MM.1S (cell line): ENCODE measurements at places on chromosomes 11 and 22.

GRCh38 chr11:121422675-121423074 is 29.4 kb upstream of the SORL1 start:
- DNase-seq, result peak; percentile 6

GRCh38 chr11:112931703-112932102 is 29.5 kb upstream of the NCAM1 start:
- DNase-seq, result no peak

DNA sequence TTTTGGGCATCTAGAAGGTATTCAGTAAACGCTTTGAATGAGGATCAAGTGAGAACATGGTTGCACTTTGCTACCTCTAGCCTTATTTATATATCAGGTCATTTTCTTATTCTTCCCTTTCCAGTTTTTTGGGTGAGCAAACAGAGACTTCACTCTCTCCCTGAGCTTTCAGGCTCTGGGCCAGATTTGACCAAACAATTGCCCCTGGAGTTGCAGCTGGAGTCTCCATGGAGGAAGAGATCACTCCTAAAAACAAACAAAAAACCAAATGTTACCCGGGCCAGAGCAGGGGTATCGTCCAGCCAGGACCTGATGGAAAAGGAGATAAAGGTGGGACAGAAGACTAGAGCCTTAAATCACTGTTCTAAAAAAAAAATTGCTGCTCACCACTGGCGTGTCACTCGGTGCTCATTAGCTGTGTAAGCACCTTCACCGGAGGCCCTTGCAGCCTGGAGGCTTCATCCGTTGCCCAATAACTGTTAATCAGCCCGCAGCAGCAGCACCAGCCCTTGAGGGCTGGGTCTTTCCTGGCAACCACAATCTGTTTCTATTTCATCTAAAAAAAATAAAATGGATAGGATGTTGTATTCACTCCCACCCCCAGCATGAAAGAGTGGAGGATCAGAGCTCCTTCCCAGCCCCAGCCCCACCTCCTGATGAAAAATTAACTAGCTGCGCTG is 125.0 kb downstream of the PKNOX2 start:
- no peak for DNase-seq

GRCh38 chr11:44601471-44602370 is 36.3 kb downstream of the CD82 start:
- no peak for DNase-seq

GRCh38 chr11:84965484-84965883 is 661.7 kb downstream of the DLG2 start:
- DNase-seq, result no peak

DNA sequence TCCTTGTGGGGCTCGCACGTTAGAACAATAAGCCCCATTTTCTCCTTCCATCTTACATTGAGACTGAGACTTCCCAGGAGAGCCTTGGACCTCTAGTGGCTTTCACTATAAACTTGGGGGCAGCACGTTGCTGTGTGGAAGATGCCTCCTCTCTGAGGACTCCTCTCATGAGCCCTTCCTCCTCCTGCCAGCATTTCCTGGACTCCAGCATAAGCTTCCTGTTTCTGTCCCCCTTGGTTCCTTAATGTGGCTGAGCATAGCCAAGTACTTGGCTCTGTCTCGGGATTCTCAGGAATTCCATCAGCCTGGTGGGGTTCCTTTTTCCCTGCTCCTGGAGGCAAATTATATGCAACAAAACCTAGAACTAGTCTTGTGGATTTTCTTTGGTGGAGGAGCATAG is 38.8 kb upstream of the UBASH3B start:
- DNase-seq, result no peak

- no peak for DNase-seq
These were observed 100.7 kb downstream of the DBX1 start for GRCh38 chr11:20059587-20060021.

GRCh38 chr11:64267207-64267945 is 16.0 kb downstream of the PLCB3 start:
- DNase-seq, result no peak

DNA sequence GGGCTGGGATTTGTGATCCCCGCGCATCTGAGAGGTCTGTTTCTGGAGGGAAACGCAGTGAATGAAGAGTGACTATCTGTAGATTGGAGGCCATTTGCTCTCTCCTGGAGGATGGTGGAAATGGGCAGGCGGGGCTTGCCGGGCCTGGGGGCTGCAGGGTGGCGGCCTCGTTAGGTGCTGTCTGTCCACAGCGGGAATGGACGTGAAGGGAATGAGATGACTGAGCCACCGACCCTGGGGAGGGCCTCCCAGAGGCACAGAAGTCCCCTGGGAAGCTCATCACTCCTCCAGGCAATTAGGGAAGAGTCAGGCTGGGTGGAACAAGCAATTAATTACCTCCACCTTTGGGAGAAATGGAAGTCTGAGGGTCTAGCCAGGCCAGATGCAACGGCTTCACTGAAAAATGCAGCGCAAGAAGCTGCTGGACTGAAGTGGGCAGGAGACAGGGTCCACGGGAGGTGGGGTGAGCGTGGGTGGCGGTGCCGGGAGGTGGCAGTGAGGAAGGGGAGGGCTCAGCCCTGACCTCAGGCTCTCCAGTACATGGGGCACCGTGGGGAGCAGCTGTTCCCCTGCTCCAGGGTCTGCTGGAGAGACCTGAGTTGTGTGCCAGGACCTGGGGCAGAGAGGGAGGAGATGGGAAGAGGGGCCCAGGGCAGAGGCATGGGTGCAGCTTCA is 524.5 kb downstream of the BRD1 start:
- no peak for DNase-seq

DNA sequence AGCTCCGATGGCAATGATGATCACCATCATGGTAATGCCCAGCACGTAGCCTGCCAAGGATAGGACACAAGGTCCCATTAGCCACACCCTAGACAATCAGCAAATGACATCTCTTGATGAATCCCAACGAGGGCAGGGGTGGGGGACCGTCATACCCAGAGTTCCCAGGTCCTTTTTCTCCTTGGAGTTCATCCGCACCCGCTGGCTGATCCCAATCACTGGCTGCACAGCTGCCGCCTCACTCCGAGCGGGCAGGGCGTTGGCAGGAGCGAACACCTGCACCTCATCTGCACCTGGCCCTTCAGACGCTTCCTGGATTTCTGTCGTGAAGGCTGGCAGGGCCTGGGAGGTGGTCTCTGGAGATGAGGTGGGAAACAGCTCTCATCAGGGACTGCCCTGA is 2.9 kb downstream of the PIK3IP1 start:
- no peak for DNase-seq

DNA sequence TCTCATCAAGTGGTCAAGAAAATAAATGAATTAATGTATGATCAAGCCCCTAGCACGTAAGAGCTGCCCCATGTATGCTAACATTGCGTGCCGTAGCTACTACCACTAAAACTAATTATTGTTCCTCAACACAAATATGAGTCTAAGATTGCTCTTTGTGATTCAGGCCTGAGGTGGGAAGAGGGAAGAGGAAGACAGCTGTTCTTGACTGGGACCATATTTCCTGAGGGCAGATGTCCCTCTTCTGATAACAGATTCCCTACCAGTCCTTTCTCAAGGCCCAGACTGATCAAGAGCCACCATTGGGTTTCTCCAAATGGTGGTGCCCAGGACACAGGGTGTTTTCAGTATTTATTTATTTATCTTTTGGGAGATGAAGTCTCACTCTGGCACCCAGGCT is 87.2 kb upstream of the CADM1 start:
- DNase-seq, result no peak

- DNase-seq, result no peak
These were observed 33.5 kb downstream of the NFRKB start for GRCh38 chr11:129861702-129862522.

DNA sequence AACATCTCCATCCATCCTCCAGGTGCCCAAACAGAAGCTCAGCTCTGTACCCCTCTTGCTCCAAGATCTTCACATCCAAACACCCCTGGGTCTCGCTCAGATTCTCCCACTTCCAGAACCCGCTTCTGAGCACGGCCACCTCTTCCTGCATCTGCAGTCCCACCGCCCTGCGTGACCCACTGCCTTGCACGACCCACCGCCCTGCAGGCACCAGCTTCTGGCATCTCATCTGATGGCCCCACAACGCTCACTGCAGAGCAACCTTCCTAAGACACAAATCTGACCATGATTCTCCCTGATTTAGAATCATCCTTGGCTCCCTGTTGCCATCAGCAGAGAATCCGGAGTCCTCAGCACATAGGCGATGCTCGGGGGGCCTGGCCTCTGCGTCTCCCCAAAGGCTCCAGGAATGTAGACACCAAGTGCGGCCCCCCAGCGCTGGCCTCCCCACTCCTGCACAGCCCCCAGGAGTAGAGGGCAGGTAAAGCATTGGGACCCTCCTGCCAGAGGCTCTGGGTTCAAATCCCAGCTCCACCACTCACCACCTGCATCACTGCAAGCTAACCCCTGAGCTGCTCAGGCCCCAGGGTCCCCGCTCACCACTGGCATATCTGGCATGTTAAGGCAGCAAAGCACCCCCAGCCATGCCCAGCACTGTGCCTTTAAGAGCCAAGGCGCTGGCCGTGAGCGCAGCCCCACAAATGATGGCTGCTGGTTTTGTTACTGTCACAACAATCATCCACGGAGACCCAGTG is 459.3 kb downstream of the BRD1 start:
- DNase-seq, result no peak

GRCh38 chr22:42357634-42358296 is 74.4 kb downstream of the NFAM1 start:
- DNase-seq, result no peak

GRCh38 chr11:110262072-110262403 is 34.4 kb downstream of the RDX start:
- no peak for DNase-seq

DNA sequence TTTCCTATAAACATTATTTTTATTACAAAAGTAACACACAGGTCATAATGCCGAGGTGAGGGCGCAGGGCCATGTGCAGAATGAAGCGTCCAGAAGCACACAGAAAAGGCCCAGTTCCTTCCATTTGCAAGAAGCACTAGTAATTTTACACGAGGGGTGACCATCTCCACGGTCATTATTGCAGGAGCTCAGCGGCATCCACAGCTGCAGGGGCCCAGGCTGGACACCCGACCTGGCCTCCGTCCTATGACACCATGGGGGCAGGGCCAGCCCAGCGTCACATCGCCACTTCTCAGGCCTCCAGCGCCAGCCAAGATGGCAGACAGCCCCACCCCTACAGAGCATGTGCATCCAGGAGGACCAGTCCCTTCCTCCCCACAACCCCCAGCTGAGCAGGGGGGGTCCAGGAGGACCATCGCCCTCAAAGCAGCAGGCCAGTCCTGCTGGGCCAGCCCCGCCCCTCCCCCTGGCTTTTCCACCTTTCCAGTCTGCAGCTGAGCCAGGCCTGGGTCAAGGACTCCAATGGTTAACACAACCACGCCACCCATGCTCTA is 3.5 kb downstream of the IGF2 start:
- DNase-seq, result no peak

GRCh38 chr11:110786226-110786902 is 74.1 kb upstream of the ARHGAP20 start:
- no peak for DNase-seq
